ENCODE measurements at places on chromosomes 2 and 18.

- DNase-seq = no peak
Observed at GRCh38 chr2:221572821-221573429, 821 bp upstream of the EPHA4 start.

DNA sequence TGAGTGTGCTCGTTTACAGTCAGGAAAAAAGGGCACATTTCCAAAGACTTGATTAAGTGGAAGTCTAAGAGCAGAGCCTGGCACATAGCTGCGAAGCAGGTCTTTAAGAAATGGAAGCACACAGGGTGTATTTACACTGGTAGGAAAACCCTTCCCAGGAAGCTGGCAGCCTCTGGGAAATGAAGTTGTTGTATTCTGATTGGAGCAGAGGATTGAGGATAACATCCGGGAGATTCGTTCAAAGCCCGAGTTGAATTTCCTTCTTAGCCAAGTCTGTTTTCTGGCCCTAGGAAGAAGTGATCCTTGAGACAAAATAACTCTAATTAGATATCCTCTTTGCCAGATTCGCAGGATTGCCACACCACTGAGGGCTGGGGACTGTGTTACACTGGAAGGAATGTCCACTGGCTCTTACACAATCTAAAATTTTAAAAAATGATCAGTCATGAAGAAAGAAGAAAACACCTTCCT, 75.9 kb downstream of the ITGB1BP1 start:
- no peak for DNase-seq

- DNase-seq = no peak
Observed at GRCh38 chr18:45845410-45845809, 19.9 kb downstream of the SIGLEC15 start.

DNA sequence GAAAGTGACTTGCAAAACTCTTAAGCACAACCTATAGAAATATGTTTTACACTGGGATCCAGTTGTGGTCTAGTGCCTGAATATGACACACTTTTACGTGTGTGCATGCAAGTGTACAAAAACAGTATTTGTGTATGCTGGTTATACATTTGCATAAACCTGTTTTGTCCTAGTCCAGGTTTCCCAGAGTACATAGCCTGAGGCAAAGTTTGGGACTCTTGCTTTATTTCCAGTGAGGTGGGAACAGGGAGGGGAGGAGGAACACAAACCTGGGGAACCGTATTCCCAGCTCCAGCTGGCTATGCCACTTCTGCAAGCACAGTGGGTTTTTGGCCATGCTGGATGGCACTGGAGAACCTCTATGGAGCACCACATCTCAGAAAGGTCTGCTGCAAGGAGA, 481.1 kb upstream of the HS6ST1 start:
- no peak for DNase-seq
